ENCODE measurements at places on chromosomes 2 and 18.

DNA sequence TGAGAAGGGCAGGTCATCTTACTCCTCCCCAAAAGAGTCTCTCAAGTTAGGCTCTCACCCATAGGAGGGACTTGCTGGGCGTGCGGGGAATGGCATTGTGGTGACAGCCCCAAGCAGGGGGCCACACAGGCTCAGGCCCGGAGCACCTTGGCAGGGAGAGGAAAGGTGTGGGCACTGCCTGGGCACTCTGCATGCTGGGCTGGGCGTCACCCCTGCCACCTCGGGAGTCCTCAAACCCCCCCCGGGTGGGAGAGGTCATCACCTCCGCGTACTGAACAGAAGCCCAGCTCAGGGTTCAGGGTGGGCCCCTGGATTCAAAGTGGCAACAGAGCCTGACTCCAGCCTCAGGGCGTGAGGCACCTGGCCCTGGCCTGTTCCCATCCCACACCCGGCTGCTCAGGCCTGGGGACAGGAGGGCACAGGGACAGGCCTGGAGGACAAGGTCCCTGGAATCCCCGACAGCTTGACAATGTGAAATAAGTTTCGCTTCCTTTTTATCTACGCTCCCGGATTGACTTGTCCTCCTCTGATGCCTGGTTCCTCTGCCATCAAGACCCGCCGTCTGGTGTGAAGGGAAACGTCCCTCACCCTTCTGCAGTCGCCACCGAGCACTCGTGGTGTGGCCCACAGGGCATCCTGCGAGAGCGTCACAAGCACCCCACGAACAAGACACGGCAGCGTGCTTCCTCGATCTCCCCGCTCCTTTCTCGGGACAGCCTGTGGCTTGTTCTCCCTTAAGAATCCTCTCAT, 97.8 kb downstream of the HDAC4 start:
- DNase-seq: no peak

- DNase-seq: no peak
Measured at GRCh38 chr18:45136381-45137086, 455.8 kb downstream of the SETBP1 start.

GRCh38 chr2:235170016-235170415, 218.2 kb downstream of the SH3BP4 start:
- DNase-seq: no peak

DNA sequence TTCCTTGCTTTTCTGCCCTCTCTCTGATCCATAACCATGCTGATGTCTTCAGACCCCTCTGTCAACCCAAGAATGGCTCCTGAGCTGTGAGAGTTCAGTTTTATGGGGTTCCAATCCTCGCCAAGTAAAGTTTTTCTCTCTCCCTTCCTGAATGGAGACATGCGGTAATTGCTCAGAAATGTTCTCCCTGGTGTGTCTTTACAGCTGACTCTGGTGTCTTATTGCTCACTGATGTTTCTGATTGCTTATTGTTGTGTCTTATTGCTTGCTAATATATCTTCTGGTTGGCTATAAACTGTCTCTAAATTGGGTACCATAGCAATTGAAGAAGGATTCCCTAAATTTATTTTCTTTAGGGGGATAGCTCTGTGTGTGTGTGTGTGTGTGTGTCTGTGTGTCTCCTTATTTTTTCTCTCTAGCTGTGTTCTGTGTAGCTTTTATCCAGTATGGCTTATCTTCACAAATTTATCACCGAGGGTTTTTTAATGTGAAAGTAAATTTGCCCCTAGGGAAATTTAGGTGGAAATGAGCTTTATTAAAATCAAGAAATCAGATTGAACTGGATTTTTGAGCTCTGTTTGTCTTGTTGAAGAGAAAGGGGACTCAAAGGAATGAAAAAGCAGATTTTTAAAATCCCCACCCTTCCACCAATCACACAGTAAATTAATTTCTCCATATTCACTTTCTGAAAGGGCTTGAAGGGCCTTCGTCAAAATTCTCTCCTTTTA, 19.5 kb downstream of the MGAT5 start:
- DNase-seq: no peak

- no peak for DNase-seq
Measured at GRCh38 chr18:43877616-43878321, 600.5 kb upstream of the SYT4 start.

DNA sequence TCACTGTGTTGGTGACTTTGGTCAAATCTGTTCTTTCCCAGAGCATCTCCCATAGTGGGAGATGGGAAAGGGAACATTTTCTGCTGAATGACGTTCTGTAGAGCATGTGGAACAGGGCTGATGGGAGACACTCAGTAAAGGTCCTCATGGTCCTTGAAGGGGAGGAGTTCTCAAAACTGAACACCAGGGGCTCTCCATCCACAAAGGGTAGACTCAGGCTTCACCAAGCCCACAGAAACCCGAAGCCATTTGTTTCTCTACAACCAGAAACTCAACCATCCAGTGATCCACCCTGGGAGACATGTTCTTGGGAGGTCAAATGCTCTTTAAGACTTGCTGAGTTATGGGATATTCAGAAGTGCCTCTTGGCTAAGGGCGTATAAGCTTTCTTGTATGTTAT, 131.8 kb downstream of the ACOXL start:
- no peak for DNase-seq

GRCh38 chr2:36478332-36478738, 119.6 kb downstream of the FEZ2 start:
- no peak for DNase-seq

DNA sequence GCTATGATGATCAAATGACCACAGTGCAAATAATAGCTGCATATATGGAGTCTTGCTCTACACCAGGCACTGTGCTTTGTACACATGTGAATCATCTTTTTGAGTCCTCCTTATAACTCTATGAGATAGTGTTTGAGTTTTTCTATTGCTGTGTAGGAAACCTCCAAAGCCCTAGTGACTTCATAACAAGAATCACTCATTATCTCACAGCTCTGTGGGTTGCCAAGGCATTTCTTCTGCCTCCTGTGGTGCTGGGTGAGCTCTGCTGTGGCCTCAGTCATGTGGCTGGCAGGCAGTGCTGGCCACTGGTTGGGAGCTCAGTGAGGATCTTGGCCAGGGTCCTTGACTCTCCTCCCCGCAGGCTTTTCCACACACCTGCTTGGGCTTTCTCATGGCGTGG, 153.4 kb downstream of the CAPN13 start:
- no peak for DNase-seq

DNA sequence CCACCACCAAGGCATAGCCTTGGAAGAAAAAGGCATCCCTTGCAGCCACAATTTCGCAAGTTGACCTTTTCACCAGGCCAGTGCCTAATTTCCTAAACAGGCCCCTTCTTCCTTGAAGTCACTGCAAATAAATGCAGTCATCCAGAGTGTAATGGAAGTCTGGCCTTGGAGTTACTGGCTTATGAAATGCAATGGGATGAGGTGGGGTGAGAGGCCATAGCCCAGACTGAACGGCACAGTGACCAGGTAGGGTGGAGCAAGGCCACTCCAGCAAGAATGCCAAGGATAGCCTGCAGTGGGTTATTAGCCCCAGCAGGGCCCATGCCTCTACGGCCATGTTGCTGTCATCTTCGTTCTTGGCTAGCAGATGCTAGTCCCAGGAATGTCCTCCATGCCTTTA, 68.4 kb downstream of the BCL11A start:
- no peak for DNase-seq

DNA sequence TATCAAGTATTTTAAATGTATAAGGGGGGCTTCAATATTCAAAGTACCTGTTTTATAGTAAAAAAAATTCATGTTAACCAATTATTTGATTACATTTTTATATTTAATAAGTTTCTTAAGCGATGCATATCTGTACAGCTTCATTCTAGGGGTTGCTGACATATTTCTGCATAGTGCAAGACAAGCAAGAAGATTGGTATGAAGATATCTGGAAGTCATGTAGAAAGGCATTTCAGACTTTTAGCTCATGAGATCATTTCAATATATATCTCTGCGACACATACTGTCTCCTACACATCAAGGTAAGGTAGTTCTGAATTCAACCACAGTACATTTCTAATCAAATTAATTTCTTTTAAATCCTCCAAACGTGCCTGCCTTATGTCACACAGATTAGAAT, 73.1 kb downstream of the MEMO1 start:
- no peak for DNase-seq

DNA sequence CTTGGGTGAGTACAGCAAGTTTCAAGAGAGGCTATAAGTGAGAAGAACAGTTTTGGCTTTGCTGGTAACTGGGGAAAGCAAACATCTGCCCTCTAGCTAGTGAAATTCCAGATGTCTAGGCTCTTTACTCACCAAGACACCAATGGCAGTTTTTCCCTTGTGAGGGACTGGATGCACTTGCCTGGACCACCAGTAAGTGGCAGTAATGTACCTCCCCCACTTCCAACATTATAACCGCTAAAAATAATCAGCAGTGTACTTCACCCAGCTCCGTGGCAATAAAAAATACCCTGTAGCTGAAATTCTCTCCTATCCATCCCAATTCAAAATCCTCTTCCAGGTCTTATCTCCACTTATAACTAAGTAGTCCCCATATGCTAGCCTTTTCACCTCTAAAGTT, 383.9 kb downstream of the ARHGAP15 start:
- no peak for DNase-seq

- DNase-seq: no peak
Measured at GRCh38 chr2:84940088-84940470, 30.9 kb upstream of the KCMF1 start.

- DNase-seq: no peak
Measured at GRCh38 chr18:42758852-42759251, 356.6 kb downstream of the RIT2 start.

DNA sequence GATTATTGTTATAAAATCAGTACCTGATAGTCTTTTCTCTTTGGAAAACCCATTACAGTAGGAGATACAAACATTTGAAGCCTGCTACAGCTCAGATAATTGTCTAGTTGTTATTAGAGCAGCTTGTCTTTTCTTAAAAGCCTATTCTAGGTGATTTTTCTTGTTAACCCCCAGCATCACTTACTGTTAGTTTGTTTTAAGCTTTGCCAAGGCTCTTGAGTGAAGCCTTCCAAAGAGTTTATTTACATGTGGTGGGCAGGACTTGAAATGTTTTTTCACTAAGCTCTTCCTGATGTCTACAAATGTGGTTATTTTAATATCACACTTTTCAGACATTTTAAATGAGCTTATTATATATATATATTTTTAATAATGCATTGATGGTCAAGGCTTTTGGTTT, 791.3 kb downstream of the PLCL1 start:
- no peak for DNase-seq

GRCh38 chr2:66702301-66702700, 267.4 kb downstream of the MEIS1 start:
- DNase-seq: no peak

GRCh38 chr2:160906878-160907277, 253.3 kb upstream of the TANK start:
- no peak for DNase-seq

- DNase-seq: no peak
Measured at GRCh38 chr2:237652181-237652580, 24.8 kb downstream of the LRRFIP1 start.

GRCh38 chr2:152493417-152493816, 158.4 kb downstream of the FMNL2 start:
- no peak for DNase-seq

DNA sequence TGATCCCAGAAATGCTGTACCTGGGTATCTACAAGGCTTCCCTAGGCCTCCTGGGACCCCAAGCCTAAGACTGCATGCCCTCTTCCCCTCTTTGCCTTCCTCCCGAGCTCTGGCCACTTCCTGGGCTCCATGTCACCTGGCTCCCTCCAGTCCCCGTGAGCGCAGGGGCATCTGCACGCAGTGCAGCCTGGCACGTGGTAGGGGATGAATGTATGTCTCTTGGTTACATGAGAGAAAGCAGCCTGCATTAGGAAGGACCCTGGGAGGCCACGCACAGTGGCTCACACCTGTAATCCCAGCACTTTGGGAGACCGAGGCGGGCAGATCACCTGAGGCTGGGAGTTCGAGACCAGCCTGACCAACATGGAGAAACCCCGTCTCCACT, 15.8 kb downstream of the PASK start:
- no peak for DNase-seq

GRCh38 chr2:47819834-47820233, 36.9 kb downstream of the MSH6 start:
- DNase-seq: no peak

Data from CD4-positive, alpha-beta memory T cell (primary cell).